ENCODE measurements at places on chromosomes 5 and 9.

DNA sequence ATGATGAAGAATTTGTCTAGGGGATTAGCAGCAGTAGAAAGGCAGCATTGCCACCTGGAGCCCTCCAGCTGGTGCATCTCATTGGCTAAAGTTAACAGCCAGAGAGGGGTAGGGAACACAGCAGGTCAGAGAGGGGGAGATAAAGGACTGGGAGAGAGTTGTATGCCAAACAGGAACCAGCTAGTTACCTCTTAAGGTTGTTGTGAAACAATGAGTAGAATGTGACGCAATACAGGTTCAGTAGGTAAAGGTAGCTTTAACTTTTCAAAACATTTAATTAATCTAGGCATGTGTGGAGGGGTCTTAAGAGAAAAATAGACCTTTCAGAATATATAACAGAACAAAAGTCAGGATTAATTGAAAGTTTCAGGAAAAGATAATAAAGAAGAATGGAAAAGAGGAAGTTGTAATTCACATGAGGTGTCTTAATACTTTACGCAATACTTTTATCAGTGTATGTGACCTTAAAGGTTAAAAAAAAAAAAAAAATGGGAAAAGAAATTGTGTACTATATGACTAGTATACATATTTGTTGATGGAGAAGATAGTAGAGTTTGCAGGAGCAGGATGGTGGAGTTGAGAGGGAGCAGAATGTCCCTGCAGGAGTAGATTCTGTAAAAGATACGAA is 14.3 kb downstream of the FBXO38 start:
- no peak for DNase-seq

DNA sequence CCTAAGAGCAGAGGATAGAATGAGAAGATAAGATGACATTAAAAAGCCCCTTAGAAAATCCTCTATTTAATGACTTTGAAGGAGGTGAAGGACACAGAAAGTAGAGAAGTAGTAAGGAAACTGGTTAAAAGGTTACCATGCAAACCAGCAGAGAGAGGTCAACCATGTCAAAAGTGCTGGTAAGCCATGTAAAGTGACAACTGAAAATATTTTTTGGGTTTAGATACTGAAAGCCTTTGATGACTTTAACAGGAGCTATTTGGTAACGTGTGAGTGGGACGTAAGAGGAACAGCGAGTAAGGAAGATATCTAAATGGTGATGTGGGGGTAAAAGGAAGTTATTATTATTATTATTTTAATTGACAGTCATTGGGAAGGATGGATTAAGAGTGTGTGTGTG is 56.9 kb downstream of the MACIR start:
- DNase-seq: no peak

GRCh38 chr9:17829064-17829463 is 250.2 kb downstream of the SH3GL2 start:
- DNase-seq: no peak

DNA sequence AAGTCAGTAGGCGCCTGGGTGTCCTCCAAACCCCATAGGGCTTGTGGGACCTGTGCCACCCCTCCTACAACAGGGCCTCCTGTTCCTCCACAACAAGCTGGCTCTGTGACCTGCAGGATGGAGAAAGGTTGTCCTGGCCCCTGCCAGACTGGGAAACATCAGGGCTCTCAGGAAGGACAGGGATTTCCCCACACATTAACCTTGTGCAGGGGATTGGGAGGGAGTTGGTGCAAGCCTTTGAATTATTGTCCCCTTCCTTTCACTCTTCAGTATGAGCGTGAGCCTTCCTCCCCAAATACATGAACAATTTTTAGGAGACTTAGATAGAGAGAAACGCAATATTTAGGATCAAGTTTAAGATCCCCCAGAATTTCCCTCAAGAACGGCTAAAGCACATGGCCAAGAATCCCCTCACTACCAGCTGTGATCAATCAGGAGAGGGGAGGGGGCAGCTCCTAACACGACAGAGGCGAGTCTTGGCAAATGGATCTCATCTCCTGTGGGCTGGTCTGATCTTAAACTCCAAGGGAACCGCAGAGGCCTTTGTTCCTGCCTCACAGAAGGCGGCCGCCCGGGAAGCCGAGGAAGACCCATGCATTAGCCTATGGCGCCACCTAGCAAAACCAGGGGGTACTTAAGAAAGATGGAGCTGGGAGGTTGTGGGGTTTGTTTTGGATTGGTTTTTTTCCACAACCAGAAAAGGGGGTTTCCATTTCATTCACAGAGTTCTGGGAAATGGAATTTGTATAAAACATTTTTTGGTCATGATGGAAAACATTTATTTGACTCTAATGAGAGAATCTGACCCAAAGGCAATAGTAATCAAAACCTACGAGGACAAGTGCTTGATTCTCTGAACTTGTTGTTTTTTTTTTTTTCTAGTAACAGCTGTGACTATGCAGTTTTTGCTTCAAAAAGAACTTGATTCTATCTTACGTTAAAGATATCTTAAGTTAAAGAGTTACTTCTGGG is 36.1 kb upstream of the OSMR start:
- no peak for DNase-seq
